ENCODE measurements at places on chromosomes 1 and 21.
A peak's percentile ranks its signal among the peaks of the same experiment; 100 is the strongest.

DNA sequence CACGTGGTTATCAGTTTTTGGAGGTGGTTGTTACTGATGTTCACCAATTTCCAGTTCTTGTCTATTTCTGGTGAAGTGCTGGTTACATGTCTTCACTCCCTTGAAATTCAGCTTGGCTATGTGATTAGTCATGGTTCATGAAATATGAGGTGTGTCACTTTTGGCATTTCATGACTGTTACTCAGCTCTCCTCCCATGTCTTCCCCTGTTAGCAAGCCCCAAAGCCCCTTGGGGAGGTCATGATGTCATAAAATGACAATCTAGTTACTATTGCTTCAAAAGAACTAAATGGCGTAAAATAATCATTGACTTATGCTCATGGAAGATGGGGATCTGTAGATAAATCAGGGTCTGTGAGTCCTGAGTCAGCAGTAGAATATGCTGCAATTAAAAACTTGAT lies 425.1 kb downstream of the SETD4 start:
- peak; percentile 98 for DNase-seq

- DNase-seq, result peak; percentile 60
Observed at GRCh38 chr21:19463966-19464365, 1060.4 kb upstream of the TMPRSS15 start.

GRCh38 chr1:222225316-222225691 lies 322.6 kb downstream of the HHIPL2 start:
- no peak for DNase-seq

- no peak for DNase-seq
Observed at GRCh38 chr1:151806170-151806569, 951 bp upstream of the LINGO4 start.

DNA sequence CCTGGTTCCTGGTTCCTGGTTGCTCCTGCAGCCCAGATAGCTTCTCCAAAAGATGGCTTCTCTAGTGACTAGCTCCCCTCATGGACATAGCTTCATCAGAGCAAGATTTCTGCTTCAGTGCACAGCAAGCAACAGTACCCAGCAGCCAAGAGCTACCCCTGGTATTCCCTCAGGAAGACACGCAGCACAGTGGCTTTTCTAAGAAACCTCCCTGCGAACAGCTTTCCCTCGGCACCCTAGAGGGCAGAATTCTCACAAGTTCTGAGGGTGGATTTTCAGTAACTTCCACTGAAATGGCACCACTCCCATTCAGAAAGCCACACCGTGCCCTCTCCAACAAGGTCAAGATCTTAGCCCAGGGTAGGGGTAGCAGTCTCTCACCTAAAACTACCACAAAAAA lies 128.2 kb downstream of the EIF4G3 start:
- DNase-seq, result no peak

GRCh38 chr1:197486946-197487345 lies 218.9 kb downstream of the CRB1 start:
- peak; percentile 20 for DNase-seq

DNA sequence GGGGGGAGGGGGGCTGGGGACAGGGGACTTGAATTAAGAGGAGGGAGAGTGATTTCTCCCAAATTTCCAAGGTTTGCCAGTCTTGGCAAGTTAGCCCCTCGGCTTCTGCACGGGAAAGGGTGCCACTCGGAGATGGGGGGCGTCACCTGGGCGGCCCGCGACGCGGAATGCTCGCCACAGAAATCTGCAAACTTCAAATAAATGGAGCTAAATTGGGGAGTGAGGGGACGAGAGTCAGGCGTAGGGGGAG lies 885 bp upstream of the SSBP3 start:
- DNase-seq, result no peak

DNA sequence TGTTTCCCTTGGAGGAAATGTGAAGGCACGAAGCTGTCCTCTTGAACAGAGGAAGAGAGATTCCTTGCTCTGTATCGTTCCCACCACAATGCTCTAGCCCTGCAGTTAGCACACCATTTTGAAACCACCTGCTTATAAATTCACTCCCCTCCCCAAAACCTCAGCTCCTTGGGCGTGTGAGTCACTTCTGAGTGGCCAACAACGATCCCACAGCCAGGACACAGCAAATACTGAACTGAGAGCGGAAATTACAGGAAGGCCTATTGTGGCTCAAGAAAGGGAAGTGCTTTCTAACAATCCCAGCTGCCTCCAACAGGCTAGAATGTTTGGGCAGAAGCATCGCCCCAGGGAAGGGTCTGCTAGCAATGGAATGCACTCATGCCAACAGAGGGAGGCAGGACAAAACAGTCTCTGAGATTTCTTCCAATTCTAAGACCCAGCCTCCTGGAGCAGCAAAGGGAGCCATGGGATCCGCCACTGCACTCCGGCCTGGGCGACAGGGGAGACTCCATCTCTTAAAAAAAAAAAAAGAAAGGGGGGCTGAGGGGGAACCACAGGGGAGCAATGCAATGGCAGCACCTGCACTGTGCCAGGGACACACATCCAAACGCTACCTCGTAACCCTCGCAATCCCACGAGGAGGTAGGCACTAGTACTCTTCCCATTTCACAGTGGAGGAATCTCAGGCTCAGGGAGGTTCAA lies 1.9 kb downstream of the TMEM53 start:
- peak; percentile 32 for DNase-seq

GRCh38 chr1:6268415-6268814 lies 7.5 kb upstream of the GPR153 start:
- DNase-seq, result no peak

DNA sequence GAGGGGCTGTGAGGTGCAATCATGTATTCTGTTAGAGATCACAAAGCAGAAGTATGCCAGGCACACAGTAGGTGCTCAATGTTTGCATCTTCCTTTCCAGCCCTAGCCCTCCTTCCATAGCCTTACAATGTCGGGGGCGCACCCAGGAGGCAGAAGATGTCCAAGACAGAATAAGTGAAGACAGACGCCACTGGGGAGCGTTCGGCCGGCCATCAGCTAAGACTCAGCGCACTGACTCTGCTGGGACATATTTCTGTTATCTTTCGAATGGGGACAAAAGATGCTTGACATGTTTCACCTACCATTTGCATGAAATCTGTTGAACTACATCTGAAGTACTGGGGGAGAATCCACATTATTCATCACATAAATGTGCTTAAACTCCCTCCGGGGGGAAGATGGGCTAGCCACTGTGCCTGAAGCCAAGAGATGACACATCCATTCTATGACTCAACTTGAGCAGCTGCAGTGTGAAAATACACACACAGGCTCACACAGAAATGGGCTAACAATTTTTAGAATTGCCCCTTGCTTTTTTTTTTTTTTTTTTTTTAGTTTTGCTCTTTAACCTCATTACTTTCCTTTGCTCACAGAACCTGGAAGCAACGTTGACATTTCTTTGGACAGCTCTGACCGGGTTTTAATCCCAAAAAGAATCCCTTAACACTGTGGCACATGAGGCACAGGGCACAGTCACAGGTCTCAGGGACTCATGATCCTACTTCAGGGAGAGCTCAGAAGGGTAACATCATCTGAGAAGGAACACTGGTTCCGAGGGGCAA lies 7.9 kb downstream of the TIAM1 start:
- peak; percentile 98 for DNase-seq

DNA sequence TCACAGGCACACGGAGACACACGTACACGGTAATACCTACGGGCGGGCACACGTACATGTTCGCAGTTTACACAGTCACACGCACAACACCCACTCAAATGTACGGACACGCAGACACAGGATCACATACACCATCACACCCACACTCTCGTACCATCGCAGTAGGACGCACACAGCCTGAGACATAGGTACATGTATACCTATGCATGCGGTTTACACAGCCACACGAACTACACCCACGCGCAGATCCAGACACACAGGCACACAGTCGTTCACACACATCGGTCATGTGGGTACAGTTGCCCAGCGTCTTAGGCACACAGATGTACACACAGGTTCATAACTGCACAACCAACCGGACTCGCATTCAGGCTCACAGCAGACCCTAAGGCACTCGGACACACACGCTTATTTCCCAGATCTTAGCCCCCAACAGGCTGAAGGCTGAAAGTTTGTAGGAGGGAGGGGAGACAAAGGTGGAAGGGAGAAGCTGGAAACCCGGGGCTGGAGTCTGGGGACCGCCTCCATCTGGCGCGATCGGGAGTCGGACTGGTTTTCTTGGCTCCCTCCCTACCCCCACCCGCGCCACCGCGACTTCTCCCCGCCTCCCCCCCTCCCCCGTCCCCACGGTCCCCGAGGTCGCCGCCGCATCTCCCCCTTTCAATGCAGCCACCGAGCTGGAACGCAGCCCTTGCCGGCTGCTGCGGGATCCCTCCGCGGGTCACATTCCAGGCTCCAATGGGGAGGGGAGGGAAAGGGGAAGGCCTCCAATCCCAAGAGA lies 51.9 kb upstream of the SYNC start:
- peak; percentile 47 for DNase-seq

- DNase-seq, result no peak
Observed at GRCh38 chr1:246527402-246528088, 20.5 kb upstream of the SMYD3 start.

- DNase-seq, result peak; percentile 73
Observed at GRCh38 chr1:43056981-43057391, 98.3 kb upstream of the SLC2A1 start.

DNA sequence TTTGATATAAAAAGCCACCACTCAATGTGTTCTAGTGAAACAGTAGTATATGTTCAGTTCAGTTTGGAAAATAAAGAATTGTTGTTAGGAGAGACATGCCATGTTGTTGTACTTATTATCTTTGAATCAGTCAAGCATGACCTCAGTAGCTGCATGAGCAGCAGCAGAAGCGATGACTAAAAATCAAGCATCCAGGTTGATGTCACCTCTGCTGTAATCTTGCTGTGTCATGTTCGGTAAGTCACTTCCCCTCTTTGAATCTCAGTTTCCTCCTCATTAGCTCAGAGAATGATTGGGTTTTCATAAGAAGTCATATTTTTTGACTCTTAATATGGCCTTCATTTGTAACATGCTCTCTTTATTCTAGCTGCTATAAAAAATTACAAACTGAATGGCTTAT lies 428.4 kb upstream of the B3GALT2 start:
- DNase-seq, result peak; percentile 45

DNA sequence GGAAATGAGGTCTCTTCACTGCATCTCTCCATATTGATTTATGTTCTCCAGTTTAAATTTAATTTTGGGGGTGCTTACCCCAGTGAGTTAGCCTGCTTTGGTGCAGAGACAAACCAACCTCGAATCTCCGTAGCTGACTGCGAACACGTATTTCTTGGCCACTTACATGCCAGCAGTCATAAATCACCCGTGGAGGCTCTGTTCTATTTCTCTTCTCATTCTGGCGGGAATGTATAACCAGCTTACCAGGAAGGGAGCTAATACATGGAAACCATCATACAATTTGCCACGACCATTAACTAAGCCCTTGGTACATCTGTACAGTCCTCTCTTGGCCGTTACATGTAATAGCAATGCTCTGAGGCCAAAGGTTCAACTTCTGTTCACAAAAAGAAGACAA lies 148.0 kb downstream of the PLA2G4A start:
- DNase-seq, result no peak

DNA sequence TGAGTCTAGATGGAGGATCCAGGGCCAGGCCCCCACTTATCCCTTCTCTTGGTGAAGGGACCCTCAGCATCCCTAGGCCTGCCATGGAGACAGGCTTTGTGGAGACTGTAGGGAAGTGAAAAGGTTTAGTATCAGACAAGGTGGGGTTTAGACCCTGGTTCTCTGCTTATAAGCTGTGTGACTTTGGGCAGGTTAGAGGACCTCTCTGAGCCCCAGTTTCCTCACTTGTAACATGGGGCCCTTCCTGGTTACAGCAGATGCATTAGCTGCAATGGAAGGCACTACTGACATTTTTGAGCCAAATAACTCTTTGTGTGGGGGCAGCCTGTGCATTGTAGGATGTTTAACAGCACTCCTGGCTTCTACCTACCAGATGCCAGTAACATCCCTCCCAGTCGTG lies 22.7 kb downstream of the PADI2 start:
- DNase-seq, result no peak

GRCh38 chr21:27021046-27021445 lies 54.2 kb upstream of the ADAMTS5 start:
- peak; percentile 17 for DNase-seq

GRCh38 chr1:225418059-225418458 lies 9.8 kb downstream of the LBR start:
- DNase-seq, result no peak

DNA sequence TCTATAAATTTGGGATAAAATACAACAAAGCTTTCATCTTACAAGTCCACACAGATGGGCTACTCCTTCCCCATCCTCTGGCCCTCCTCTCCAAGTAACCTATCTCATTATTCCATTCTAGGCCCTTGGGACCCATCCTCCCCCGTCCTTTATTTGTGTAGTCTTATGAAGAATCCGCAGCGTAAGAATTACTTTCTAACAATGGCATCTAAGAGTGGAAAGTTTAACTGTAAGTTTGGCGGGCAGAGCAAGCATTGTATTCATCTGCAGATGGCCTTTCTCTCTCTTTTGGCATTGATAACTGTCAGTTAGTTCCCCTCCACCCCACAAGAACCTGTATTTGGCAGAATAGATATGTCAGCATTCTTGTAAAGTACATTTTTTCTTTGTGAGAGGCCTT lies 91.9 kb upstream of the TSPAN2 start:
- DNase-seq, result no peak

DNA sequence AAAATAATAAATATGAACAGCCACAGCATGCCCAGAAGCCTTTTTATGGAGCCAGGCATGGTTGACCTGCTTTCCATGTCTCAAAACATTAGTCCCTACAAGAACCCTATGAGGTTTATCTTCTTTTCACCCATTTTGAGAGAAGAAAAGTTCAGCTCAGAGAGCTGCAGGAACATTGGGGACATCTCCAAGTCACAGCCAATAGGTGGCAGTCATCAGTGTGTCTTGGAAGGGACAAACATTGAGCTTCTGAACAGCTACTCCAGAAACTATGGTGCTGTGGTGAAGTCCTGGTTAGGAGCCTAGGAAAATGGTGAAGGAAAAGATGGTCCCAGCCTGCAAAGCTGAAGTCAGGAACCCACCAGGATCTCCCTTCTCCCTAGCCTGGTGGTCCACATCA lies 73.6 kb downstream of the JMJD4 start:
- no peak for DNase-seq

DNA sequence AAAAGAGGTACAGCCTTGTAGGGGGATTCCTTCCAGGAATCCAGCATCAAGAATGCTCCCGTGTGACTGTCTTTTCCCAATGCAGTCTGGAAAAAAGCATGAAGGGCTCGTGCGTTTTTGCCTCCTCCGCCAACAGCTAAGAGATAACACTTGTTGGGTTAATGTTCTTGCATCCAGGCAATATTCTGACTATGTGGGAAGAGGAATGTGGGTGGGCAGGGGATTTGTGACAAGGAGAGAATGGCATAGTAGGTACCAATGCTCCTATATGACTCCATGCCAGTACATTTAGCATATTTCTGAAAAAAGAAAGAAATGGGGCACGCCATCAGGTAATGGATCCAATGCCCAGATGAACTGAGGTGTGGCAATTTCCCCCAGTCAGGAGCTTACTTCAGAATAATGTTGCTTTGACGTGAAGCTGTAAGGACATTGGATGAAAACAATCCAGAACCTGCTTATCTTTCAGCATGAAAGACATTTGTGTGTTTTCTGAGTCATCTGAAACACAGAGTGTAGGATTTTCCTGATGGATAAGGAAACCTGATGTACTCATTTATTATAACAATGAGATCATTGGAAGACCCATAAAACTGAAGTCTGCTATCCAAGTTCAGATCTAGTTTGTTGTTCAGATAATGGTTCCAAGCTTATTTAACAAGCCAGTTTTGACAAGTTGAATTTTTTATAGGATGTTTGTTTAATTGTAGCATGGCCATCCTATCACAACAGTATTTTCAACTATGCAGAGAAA lies 105.5 kb downstream of the LYPLAL1 start:
- peak; percentile 52 for DNase-seq

Measured in fibroblast of skin of back (primary cell).